Posterior cingulate gyrus (tissue), 11 donors: ENCODE measurements at places on chromosomes 6 and 20.

DNA sequence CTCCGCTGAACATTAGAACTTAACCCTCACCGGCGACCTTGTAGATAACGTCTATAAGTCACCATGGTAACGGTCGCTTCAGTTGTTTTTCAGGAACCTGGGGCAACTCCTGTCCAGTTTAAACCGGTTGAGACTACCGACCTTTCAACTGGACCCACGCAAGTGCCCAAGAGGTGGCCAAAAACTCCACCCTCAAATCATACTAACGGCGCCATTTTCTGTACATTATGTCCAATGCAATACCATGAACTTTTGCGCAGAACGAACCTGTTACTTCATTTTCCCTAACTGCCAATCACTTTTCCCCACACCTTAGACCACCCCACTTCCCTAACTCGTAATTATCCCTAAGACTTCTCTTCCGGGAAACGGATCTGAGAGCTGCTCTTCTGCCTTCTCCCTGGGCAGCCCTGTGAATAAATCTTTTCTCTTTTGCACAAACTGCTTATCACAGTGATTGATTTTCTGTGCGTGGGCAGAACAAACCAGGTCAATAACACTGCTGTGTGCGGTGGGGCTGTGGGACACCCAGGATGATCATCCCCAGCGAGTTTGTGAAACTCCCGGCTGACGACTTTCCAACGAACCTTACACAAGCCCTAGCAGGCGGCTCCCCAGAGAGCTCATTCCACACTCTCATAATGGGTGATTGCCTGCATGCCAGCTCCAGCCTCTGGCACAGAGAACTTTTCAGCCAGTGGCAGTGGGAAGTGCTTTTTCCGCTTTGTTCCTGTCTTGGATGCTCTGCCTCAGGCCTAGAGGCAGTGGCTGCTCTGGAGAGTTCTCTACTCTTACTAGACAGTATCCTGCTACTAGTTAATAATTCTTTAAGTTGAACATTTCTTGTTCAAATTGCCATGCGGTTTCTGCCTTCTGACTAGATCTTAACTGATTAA is 28.6 kb downstream of the GPX5 start:
- no peak for DNase-seq

- DNase-seq, result no peak
These were observed 257.2 kb downstream of the TAF4 start for GRCh38 chr20:61808447-61808846.

- DNase-seq, result no peak
These were observed 38.9 kb downstream of the SMAP1 start for GRCh38 chr6:70706491-70707123.

DNA sequence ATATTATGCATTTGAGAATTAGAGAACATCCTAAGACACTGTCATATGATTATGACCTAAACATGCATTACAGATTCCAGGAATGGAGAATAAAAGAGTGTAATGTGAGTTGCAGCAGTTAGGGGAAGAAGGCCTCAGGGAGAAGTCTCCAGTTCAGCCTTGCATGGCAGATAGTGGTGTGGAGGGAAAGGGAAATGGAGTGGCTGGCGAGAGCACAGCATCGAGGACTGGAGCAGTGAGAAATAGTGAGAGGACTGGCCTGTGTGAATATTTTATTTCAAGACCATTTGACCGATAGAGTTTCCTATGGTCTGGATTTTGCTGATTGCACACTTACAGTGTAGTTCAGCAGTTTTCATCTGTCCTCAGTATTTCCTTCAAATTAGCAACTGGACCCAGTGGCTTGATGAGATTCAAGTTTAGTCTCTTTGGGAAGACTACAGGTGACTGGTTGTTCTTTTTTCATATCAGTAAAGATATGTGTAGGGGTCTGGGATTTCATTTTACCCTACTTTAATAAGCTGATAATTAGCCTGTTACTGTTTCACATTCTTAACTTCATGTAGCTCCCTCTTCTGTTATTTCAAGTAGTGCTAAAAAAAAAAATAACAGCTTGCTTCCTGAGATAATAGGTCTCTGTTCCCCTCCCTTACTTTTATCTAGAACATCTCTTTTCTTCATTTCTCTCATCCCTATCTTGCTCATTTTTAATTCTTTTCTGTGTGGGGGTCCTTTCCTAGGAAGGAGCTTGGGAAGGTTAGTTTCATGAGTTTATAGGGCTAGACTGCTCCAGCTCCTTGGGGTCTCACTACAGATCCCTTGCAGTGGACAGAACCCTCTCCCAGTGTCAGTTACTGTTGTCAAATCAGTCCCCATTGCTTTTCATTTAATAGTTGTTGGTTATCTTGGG is 27.9 kb downstream of the BLTP3A start:
- no peak for DNase-seq

- no peak for DNase-seq
These were observed 72.7 kb downstream of the TRAM2 start for GRCh38 chr6:52503851-52504781.

DNA sequence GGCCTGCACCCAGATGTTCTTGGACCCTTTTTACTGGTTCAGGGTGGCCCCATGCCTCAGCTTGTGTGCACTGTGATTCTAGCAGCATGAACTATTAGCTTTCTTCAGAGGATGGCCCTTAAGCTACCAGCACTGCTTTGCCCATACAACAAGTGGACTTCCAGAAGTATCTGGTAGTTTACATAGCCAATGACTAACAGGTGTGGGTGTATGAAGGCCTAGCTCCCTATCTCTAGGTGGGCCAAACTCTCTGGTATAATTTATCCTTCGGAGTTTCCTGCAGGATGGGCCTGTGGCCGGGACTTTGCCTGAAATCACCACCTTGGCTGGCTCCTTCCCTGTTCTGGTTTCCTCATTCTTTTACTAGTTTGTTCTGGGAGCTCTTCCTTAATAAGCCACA is 26.1 kb upstream of the JAG1 start:
- no peak for DNase-seq

DNA sequence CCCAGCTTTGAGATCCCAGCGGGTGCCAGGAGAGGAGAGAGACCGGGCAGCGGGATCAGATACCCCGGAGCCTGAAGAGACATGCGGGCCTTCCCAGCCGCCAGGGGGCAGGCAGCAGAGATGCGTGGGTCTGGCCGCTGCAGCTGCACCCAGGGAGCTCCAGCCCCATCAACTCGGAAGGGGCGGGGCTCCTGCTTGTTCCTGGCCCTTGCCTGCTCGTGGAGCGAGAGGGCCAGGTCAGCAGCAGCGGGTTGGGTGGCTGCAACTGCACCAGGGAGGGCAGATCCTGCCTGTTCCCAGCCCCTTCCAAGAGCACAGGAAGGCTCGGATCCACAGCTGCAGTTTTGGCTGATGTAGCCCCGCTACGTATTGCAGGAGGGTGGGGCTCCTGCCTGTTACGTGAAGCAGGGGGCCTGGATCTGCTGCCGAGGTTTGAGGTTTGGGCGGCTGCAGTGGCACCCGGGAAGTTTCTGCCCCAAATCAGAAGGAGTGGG is 532.8 kb downstream of the RFPL4B start:
- DNase-seq, result peak; percentile 73

DNA sequence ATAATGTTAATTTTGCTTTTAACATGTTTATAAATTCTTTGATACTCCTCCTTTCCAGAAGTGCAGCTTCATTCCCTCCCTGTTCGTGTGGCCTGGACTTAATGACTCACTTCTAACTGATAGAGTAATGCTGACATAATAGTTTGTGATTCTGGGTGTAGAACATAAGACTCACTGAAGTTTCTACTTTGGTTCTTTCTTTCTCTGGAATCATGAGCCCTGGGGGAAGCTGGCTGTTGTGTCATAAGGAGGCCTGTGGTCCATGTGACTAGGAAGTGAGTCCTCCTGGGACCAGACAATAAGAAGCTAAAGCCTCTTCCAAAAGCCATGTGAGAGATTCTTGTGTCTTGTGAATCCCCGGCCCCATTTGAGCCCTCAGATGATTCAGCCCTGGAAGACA is 30.5 kb upstream of the HLA-G start:
- DNase-seq, result no peak

DNA sequence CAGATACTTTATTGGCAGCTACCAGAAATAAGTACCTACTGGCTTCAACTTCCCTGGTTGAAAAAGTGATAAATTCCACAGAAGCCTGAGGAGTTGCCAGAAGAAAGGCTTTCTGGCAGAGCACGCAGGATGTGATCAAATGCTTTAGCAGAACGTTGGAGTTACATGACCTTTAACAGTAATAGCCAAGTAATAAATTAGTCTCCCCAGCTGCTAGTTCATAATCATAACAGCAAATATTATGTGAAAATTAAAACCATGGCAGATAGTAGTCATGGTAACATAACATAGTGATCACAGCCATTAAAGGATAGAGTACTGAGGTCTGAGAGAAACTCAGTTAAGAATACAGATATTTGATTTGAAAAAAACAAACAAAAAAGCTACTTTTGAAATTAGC is 567.7 kb downstream of the ADGRB3 start:
- DNase-seq, result no peak

DNA sequence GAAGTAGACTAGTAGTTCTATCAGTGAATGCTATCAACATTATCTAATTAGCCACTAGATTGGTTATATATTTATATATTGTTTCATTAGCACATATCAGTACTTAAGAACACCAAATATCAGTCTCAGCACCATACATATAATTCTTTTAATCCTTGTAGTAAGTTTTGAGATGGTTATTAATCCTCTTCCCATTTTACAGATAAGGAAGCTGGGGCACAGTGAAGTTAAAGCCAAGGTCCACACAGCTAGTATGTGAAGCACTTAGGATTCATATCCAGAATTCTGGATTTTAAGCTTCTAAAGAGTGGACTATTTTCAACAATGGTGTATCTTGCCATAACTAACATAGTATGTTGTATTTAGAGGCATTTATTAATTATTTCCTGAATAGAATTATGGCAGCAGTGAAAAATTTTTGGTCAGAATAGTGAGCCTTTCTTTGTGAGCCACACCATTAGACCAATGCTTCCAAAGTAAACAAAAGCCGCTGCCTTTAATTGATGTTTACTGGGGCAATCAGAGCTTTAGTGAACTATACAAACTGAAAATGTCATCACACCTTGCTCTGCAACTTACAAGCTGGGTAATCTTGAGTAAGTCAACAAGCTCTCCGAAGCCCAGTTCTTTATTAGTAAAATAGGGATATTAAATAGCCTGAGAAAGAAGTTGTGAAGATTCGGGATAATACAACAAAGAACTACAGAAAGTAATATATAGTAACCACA is 41.9 kb upstream of the HBS1L start:
- no peak for DNase-seq

- no peak for DNase-seq
These were observed 141.3 kb upstream of the RGS17 start for GRCh38 chr6:153272201-153272980.

GRCh38 chr6:162217811-162218493 is 509.6 kb downstream of the PRKN start:
- DNase-seq, result no peak

GRCh38 chr6:73932866-73933265 is 236.9 kb downstream of the CD109 start:
- DNase-seq, result no peak

DNA sequence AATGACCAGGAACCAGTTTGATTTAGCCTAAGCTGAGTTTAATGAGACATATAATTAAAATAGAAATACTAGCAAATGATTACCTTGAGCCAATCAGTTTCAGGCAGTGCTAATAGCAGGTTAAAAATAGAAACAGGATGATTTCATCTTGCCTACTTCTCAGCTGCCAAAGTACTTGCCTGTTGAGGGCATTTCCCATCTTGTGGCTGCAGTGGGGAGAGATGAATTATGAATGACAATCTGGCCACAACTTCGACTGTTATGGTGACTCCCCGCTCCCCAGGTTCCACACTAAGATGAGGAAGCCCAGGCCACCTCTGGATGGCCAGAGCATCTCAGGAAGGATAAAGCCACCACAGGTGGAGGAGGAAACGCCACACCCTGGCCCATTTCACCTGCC is 31.3 kb downstream of the MBOAT1 start:
- DNase-seq, result no peak

GRCh38 chr6:93272211-93272610 is 147.1 kb downstream of the EPHA7 start:
- no peak for DNase-seq

GRCh38 chr6:31829633-31830283 is 2.2 kb downstream of the HSPA1B start:
- DNase-seq, result peak; percentile 59

DNA sequence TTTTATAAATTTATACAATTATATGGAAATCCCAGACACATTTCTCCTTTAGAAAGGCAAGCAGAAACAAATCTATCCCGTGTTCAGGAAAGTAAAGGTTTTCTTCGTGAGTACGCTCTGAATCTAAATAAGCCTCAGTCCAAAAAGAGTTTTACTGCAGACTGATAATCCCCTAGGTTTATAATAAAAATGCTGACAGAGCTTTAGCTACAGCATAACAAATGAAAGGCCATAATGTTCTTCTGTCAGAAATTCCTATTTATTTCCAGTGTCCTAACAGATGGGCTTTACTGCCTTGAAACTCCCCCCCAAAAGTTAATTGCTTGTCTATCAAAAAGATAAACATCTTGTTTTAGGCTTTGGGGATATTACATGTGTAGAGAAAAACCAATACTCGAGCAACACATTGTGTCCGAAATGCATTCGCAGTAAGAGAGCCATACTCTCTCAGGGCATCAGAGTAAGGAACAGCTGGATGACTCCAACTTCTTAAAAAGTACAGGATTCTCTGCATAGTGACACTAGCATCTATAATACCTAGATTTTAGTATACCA is 109.0 kb downstream of the PRKN start:
- no peak for DNase-seq

GRCh38 chr6:169097381-169097959 is 156.2 kb downstream of the THBS2 start:
- DNase-seq, result no peak

DNA sequence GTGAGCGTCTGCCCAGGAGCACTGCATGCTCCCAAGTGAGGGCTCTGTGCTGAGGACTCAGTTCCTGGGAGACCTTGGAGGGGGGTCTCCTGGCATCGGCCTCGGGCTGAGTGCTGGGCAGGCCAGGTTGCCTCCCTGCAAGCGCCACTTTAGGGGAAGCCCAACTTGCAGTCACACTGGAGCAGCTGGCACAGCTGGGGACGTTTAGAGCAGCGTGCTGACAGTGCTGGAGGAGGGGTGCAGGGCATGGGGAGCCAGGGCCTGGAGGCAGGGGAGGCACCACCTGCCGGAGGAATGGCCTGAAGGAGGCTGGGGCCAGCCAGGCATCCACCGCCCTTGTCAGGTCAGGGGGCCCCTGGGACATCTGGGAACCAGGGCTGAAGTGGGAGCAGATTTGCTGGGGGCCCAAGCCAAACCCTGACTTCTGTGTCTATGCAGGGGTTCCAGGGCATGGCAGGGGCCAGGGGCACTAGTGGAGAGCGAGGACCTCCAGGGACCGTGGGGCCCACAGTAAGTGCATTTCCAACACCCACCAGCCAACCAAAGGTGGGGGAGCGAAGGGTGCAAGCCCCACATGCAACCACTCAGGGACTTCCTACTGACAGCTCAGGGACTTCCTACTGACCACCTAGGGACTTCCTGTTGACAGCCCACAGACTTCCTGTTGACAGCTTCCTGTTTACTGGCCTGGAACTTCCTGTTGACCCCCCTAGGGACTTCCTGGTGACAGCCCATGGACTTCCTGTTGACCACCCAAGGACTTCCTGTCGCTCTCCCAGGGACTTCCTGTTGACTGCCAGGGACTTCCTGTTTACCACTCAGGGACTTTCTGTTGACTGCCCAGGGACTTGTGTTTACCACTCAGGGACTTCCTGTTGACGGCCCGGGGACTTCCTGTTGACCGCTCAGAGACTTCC is 33.6 kb downstream of the COL20A1 start:
- DNase-seq, result no peak
